MCF 10A (cell line): ENCODE measurements at places on chromosomes 5 and 9. TPM values are rescaled to one million over a fixed set of nuclear protein-coding genes. Genes with fewer than 3 reads are reported as not detected.

DNA sequence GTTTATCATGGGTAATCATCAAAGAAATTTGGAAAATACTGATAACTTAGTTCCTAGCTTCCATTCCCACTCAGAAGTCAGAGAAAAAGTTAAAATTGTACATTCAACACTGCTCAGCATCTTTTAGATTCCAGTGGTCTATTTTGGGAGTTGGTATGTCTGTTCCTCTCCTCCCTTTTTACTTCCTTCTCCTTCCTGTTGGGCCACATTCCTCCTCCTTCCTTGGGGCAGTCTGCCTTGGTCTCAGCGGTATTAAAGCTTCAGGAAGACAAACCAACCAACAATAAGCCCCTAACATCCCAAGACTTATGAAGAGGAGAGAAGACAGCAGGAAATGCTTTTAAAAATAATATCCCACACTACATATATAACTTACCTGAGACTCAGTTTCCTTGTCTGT lies 49.9 kb upstream of the SSBP2 start:
- no peaks in the 10 kb centered on the region for H3K4me1 ChIP-seq
- H3K4me3 ChIP-seq, result no peak overlapping the region
- DNase-seq, result no peak
- no peaks in the 10 kb centered on the region for H3K36me3 ChIP-seq
- H3K27me3 ChIP-seq, result no peaks in the 10 kb centered on the region

DNA sequence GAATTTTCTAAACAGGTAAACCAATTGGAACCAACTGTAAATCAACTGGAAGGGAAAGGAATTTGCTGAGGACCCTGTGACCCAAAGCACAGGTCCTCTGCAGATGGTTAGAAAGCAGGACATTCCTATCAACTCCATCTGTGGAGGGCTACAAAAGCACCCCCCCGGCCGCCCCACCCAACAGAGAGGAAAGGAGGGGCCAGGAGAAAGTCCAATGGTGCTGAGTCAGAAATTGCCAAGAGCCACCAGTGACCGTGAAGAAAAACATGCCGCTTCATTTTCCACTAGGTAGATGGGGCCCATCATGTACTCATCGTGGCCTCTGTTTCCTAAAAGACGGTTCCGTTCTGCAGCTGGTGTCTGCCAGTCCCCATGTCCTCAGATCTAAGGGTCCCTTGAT lies 66.3 kb downstream of the RAPGEF1 start:
- peaks cover 5% of the 10 kb centered on the region for H3K36me3 ChIP-seq
- H3K27me3 ChIP-seq, result no peaks in the 10 kb centered on the region
- no peak for DNase-seq
- H3K4me1 ChIP-seq, result peaks cover 41% of the 10 kb centered on the region
- no peak overlapping the region for H3K4me3 ChIP-seq
- no peak overlapping the region for H3K27ac ChIP-seq

ZNF354B gene
- 24.4 and 24.8 TPM in 2 replicates for total RNA-seq

DNA sequence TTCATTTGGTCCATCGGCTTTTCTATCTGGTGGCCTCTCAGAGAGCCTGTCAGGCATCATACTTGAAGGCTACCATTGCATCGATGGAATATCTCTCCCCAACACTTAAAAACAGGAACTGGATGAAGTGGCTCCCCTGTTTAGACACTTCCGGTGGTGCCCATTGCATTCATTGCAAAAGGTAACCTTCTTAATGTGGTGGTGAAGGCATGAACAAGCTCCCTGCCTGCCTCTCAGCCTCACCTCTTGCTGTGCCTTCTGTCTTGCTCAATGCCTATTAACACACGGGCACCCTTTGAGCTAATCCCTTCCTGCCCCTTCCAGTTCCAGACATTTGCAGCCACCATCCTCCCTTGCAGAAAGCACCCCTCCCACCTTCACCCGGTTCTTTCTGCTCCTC lies 233.1 kb upstream of the MSX2 start:
- no peak for DNase-seq
- no peaks in the 10 kb centered on the region for H3K4me1 ChIP-seq
- H3K27ac ChIP-seq, result no peak overlapping the region
- peaks cover 11% of the 10 kb centered on the region for H3K27me3 ChIP-seq

SHLD3 gene
- total RNA-seq, result 3.0 and 3.7 TPM in 2 replicates
